Cortex of kidney (tissue), 1 donor: ENCODE measurements at places on chromosomes 6 and 20.

- DNase-seq: no peak
Observed at GRCh38 chr20:34011275-34011674, 17.6 kb downstream of the RALY start.

- DNase-seq: no peak
Observed at GRCh38 chr20:40477805-40478204, 211.2 kb downstream of the MAFB start.

DNA sequence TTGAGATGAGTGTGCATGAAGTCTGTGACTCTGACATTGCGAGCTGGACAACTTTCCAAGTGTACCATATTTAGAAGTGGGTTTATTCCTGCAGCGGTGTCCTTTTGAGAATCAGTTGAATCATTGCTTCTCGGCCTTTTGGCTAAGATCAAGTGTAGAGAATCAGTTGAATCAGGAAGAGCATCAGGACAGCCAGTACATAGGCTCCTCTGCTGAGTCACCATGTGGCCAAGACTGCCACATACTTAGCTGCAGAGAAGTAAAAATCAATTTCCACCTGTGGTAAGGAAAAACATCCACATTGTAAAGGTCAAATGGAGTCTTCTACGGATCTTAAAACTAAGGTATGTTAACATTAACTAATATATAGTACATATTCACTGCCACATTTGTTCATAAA lies 428.4 kb upstream of the MARCKS start:
- no peak for DNase-seq

DNA sequence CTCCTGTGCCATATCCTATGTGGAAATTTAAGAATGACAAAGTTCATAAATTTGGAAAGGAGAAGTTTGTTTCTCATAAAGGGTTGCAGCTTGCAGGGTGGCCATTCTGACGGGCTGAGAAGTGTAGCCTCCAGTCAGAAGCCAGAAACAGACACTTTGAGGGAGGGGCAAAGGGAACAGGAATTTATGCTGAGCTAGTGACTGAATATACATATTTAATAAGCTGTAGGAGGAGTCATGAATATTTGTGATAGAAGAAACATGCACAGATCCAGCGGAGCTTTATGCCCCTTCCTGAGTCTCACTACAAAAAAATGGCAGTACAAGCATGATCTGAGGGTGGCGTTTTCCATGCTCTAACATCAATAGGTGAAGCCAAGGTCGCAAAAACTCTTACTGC lies 798.3 kb downstream of the KIF16B start:
- no peak for DNase-seq

DNA sequence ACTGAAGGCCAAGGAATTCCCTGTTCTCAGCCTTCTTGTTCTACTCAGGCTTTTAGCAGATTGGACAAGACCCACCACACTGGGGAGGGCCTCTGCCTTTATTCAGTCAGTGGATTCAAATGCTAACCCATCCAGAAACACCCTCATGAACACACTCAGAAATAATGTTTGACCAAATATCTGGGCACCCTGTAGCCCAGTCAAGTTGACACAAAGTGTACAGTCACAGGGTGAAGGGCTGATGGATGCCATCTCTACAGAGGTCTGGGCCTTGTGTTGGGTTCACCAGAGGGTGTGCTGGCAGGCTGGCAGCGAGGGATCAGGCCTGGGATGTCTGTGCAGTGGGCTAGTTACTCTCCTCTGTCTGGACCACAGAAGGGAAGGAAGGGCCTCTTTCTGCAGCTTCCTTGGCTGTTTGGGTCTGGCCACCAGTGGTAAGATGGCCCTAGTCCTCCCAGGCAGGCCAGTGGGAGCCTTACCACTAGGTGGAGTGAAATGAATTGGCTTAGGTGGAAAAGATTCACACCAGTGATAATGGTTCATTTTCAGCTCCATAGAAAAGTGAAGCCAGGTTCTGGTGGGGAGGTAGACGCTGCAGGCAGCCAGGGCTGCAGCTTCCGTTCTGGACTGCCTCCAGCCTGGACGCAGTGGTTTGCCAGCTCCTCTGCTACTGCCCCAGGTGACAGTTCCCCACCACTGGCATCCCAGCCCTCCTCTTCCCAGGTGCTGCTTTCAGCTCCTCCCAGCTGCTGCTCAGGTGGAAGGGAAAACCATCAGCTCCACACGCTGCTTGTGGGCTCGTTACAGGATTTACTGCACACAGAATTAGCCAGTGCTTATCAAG lies 9.2 kb downstream of the TUBB2A start:
- no peak for DNase-seq
